ENCODE measurements at places on chromosomes 7 and 10. TPM values are rescaled to one million over a fixed set of nuclear protein-coding genes. Genes with fewer than 3 reads are reported as not detected.

Gene PRR15
- 2.9 TPM for total RNA-seq

- no peak overlapping the region for H3K27ac ChIP-seq
- peak; percentile 28 for DNase-seq
- no peaks in the 10 kb centered on the region for H3K27me3 ChIP-seq
- no peaks in the 10 kb centered on the region for H3K36me3 ChIP-seq
Measured at GRCh38 chr10:121070275-121071070, 219.3 kb downstream of the WDR11 start.

DNA sequence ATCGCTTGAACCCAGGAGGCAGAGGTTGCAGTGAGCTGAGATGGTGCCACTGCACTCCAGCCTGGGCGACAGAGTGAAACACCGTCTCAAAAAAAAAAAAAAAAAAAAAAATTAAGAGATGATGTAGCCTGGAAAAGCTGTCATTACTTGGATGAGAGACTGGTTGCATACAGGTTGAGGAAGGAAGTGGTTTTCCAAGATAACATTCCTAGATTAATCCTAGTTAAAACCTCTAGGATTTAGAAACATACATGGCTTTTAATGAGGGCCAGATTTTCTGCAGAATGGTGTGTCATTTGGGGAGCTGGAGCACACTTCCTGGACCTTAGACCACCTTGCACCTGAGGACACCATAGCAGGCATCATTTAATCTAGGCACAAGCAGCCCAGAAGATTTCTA is 17.8 kb downstream of the VWA2 start:
- H3K27ac ChIP-seq: no peak overlapping the region
- DNase-seq: no peak
- peaks cover 28% of the 10 kb centered on the region for H3K4me1 ChIP-seq
- H3K27me3 ChIP-seq: peaks cover 11% of the 10 kb centered on the region

- H3K4me3 ChIP-seq: no peak overlapping the region
- no peaks in the 10 kb centered on the region for H3K4me1 ChIP-seq
- no peak for DNase-seq
- H3K36me3 ChIP-seq: peaks cover 15% of the 10 kb centered on the region
- H3K27ac ChIP-seq: no peak overlapping the region
Measured at GRCh38 chr7:63043657-63044543, 954.7 kb upstream of the ZNF722 start.

DNA sequence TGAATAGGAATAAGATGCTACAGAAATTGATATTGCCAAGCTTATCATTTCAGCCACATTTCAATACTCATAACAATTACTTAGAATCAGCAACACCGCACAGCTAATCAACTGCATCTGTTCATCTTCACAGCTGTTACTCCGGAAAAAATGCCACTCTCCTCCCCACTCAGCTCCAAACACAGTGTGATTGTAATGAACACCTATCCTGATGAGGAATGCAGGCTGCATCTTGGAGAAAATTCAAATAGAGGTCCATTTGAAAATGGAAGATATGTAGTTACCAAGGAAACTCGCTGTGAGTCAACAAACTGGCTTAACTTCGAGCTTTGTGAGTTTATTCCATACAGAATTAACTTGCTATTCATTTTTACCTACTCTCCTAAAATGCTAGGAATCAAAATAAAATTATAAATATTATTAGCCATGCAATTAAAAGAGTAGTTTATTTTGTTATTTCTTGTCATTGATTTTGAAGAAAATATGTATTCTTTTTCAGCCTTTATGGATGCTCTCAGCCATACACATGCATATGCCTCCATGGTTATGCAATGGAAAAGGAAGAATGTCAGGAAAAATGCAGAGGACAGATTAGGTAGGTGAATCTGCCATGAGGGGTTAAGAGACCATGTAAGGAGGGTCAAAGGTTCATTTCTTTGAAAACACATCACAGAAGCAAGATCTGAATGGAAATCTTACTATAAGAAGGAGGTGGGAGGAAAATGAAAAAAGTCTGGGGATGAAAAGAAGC is 267.2 kb downstream of the POM121L12 start:
- H3K4me3 ChIP-seq: no peak overlapping the region
- no peak for DNase-seq
- H3K36me3 ChIP-seq: no peaks in the 10 kb centered on the region
- peaks cover 4% of the 10 kb centered on the region for H3K27me3 ChIP-seq

Data from endothelial cell (in vitro differentiated cells).